Right lobe of liver (tissue), 6 donors: ENCODE measurements at places on chromosomes 13 and 19.

DNA sequence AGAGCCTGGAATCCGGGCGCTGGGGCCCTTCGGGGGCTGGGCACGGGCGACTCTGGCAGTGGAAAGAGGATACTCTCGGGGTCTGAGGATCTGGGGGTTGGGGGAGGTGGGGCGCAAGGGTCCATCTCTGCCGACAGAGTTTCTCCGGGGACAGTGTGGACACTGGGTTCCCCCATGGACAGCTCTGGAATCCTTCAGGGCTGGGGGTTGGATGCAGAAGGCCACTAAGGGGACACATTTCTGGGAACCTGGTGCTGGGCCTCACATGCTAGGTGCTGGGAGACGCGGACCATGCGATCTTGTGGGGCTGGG is 2.3 kb downstream of the TGFBR3L start:
- DNase-seq: no peak

GRCh38 chr19:10471909-10472308 is 31.2 kb downstream of the KEAP1 start:
- no peak for DNase-seq

- no peak for DNase-seq
Measured at GRCh38 chr19:16573296-16573695, 1.1 kb upstream of the SLC35E1 start.

GRCh38 chr13:46345866-46346265 is 41.2 kb downstream of the RUBCNL start:
- DNase-seq: no peak

DNA sequence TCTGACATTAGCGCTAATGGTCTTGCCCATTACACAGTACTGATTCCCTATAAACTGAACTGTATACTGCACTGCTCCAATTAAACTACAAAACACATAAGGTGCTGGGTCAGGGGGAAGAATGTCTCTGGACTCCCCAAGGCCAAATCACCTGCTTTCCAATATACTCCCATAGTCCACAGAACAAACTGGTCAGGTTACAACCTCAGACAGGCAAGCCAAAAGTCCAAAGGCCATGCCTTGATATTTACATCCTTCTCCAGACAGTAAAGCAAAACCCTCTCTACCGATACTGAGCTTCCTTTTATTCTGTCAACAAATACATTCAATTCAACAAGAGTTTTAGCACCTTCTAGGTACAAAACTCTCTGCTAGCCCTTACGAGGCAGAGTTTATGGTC is 8.9 kb downstream of the ZNF541 start:
- DNase-seq: no peak

GRCh38 chr19:37243206-37243632 is 25.2 kb downstream of the ZNF383 start:
- no peak for DNase-seq

- DNase-seq: no peak
Measured at GRCh38 chr13:96825653-96826052, 168.6 kb downstream of the OXGR1 start.

DNA sequence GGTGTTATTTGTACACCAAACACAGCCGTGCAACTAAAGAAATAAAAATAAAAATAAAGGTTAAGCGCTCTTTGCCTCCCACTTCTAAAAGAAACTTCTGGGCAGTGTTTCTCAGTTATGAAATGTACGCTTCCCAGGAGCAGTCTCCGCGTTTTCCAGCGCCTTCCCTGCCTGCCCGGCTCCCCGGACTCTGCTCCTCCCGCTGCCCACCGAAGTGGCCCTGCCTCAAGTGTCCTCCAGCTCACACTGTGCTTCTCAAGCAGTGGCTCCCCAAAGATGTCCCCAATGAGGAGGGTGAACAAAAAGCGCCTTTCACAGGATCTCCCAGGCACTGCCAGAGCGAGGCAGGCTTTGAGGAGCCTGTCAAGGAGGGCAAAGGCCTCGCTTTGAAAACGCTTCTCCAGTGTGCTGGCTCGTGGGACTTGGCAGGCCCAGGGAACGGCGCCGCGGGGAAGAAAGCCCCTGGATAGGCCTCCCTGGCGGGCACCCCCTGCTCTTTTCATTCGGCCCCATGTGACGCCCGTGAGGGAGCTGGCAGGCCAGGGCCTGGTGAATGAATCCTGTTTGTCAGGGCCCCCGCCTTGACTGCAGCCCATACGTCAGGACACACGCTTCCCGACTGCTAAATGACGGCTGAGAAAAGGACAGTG is 187.1 kb downstream of the FOXO1 start:
- no peak for DNase-seq
